GM10248 (cell line): ENCODE measurements at places on chromosomes 13 and 19.
A peak's percentile ranks its signal among the peaks of the same experiment; 100 is the strongest.

GRCh38 chr13:110149036-110149435 lies 157.9 kb downstream of the COL4A1 start:
- no peak for DNase-seq

- no peak for DNase-seq
Observed at GRCh38 chr19:40599902-40600569, 1.1 kb upstream of the LTBP4 start.

GRCh38 chr19:10246511-10246910 lies 5.5 kb upstream of the MRPL4 start:
- DNase-seq: no peak

- no peak for DNase-seq
Observed at GRCh38 chr19:44690131-44690440, 8.9 kb upstream of the CEACAM16 start.

DNA sequence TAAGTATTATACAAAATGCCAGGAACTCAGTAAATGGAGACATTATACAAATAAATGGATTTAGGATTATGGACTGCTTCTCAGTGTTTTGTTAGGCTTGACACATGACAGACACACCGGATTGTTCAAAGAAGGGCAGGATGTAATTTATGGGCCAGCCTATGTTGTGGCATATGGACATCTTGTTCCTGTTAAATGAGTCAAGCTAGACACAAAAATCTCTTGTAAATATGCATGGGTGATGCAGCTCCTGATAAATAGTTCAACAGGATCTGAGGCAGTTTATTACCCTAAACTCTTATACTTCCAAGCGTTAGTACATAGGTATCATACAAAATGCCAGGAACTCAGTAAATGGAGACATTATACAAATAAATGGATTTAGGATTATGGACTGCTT lies 502.3 kb downstream of the TBC1D4 start:
- DNase-seq: no peak

DNA sequence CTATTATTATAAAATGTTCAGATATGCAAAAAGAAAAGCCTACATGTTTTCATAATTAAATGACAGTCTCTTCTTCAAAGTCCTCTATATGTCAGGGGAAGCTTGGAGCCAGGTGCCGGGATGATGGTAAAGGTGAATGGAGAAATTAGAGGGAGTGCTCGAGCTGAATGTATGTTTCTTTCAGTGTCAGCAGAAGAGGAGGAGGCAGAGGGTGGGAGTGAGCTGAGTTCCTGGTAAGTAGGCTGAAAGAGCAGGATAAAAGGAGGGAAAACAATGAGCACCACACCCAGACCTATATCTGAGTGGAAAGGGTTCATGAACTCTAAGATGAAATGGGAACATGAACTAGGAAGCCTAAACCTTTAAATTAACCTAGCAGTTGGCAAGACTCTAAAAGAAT lies 307.6 kb upstream of the NBEA start:
- no peak for DNase-seq

GRCh38 chr19:57338877-57339276 lies 12.2 kb upstream of the ZNF304 start:
- DNase-seq: no peak

- DNase-seq: no peak
Observed at GRCh38 chr13:52787235-52787634, 47.6 kb upstream of the CNMD start.

DNA sequence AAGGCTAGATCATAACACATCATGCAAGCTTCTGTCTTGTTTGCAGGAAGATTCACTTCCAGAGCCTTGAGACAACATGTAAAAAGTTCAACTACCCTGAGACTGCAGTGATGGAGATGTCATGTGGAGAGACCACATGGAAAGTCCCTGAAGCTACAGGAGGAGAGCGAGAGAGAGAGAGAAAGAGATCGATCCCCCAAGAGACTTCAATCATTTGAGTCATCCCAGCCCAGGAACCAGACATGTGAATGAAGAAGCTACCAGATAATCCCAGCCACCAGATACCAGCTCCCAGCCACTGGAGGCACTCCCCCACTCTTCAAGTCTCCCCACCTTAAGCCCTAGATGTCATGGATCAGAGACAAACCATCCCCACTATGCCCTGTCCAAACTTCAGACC lies 10.7 kb upstream of the EVI5L start:
- no peak for DNase-seq

- DNase-seq: no peak
Observed at GRCh38 chr13:48560657-48561337, 27.9 kb upstream of the RCBTB2 start.

DNA sequence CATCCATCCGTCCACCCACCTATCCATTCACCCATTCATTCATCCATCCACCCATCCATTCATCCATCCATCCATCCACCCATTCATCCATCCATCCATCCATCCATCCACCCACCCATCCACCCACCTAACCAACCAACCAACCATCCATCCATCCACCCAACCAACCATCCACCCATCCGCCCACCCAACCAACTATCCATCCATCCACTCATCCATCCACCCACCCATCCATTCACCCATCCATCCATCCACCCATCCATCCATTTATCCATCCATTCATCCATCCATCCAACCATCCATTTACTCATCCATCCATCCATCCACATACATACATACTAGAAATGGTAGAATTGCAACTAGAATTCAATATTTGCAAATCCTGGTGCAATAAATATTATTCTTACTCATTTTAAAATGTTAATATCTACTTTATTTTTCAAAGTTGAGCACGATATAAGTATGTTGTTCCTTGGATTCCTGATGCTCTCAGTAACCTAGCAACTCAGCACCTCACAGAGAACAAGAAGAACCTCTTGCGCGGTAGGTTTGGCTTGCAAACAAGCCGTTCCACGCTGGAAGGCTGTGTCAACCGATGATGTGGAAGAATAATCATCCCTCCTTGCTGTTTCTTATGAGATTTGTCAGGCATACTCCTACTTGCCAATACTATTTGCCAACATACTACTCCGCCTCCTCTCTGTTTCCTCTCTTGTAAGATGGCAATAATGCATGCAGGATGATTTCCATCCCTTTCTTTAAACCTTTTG lies 111.7 kb downstream of the GNG7 start:
- no peak for DNase-seq

GRCh38 chr13:99414048-99414995 lies 87.0 kb upstream of the TM9SF2 start:
- no peak for DNase-seq

DNA sequence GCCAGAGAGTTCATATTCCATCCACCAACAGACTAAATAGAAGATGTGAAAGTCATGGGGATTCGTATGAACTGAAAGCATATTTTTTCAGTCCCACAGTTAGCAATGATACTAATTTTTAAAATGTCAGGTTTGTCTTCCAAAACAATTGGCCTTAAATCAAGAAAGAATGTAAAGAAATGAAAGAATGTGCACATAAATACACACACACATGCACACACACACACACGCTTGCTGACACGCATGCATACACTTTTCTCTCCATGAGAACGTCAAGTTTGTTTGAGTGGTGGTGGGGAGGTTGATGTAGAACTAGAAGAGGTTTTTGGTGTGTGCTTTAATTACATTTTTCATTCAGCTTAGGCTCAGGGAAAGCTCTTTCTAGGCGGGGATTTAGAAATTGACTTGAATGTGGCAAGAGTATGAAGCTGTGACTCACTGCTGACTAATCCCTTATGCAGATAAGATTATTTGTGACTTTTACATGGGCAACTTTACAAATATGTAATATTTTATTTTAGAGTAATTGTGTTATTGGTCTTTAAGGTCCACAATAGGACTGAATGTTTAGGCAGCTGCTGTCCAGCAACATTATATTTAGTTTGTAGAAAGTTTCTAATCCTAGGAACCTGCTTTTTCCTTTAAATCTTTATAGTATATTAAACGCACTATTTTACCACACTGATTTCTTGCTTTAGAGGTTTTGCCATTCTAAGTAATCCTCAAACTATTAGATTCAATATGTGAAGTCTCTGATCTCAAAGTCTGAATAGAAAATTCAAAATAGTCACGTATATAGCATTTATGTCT lies 18.8 kb downstream of the FLT1 start:
- DNase-seq: no peak

DNA sequence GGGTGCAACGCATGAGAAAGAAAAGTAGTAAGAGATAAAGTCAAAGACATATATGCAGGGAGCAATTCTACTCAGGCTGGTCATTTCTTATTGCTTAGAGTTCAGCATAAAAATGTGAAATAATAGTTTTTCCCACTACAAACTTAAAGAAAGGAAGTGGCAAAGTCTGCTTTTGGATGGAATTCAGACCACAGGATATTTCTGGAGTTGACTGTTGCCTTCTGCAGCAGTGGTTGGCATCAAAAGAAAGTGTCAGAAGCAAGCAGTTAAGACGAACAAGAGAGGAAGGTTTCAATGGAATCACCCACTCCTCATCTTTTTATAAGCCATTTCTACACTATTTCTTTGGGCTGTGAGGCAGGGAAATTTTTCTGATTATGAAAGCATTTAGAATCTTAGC lies 36.2 kb upstream of the TRPC4 start:
- no peak for DNase-seq

GRCh38 chr19:30044273-30045248 lies 102.5 kb downstream of the URI1 start:
- no peak for DNase-seq

DNA sequence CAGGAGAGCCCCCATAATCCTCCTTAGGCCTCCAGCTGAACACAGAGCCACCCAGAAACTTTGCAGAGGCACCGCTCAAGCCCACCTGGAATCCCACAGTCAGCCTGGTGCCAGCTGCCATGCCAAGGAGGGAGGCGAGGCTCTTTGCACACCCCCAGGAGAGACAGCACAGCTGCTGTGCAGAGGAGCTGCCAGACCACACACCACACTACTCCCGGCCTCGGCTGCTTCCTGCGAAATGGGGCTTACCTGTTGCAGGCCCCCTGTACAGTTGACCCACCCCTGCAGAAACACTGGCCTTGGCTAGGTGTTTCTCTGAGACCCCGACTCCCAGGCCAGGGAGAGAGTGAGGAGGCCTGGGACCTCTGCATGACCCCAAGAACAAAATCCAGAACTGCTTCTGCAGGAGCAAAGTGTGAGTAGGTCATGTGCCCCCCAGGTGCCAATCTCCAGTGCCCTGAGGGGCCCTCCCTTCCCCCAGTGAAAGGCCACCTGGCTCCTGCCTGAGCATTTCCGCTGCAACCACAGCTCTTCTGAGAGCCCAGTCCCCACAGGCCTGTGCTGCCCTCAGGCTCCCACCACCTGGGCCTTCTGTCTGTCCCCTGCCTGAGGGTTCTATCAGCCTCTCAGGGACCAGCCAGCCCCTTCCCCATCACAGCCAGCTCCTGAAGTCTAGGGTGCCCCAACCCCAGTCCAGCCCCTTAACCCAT lies 580.4 kb downstream of the UQCRFS1 start:
- no peak for DNase-seq

DNA sequence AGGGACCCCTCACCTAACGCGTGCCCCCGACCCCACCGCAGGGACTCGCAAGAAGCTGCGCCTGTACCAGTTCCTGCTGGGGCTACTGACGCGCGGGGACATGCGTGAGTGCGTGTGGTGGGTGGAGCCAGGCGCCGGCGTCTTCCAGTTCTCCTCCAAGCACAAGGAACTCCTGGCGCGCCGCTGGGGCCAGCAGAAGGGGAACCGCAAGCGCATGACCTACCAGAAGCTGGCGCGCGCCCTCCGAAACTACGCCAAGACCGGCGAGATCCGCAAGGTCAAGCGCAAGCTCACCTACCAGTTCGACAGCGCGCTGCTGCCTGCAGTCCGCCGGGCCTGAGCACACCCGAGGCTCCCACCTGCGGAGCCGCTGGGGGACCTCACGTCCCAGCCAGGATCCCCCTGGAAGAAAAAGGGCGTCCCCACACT lies 4.7 kb upstream of the MYBPC2 start:
- peak; percentile 46 for DNase-seq

GRCh38 chr13:32825481-32825880 lies 190.7 kb upstream of the KL start:
- no peak for DNase-seq

DNA sequence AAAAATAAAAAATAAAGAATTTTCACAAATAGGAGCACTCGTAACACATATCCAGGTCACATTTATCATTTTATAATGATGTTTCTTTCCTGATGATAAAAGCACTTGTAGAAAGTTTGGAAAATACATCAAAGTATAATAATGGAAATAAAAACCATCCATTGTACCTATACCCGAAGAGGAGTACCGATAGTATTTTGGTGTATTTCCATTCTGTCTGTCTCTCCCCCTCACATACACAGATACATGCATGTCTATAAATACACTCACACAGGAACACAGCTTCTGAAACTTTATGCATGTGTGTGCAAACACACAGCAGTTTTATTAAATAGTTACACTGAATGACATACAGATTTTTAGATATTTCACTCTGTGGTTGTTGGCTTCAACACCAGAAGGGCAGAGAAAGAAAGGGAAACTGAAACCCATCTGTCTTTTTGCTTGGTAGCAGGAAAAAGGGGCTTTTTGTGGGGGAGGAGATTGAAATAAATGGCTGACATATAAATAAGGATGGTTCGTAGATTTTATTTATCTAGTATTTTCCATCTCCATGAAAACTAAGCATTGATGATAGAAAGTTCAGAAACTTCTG lies 114.8 kb downstream of the LRCH1 start:
- DNase-seq: peak; percentile 55

DNA sequence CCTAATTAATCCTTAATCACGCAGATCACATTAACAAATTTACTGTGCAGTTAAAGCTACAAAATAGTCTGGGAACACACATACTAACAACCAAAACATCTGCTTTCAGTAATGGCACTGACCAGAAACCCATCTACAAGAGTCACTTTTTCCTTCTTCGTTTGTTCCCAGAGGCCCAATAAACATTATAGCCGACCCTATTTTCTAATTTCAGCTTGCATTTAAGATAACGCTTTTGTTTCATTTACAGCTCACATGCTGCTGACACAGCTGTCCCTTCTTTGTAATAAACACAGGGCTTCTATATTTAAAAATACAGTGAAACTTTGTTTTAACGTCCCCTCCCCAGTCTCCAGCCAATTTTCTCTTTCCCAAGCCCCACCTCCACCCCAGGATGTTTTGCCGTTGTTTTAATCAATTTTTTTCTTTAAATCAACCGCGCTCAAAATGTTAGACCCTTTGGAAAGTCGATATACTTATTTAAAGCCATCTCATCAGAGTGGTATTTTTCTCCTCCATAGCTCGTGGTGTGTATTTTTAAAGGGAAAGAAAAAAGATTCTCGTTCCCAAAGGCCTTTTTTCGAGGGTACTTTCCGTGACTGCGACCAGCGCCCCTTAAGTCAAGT lies 1.7 kb upstream of the WBP4 start:
- no peak for DNase-seq

DNA sequence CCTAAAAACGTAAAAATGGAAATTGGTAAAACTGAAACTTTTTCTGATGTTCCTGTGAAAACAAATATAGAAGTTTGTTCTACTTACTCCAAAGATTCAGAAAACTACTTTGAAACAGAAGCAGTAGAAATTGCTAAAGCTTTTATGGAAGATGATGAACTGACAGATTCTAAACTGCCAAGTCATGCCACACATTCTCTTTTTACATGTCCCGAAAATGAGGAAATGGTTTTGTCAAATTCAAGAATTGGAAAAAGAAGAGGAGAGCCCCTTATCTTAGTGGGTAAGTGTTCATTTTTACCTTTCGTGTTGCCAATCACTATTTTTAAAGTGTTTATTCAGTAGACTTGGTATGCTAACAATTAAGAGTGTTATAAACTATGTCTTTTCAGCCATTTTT lies 25.6 kb downstream of the BRCA2 start:
- no peak for DNase-seq
